Stimulated activated CD8-positive, alpha-beta memory T cell treated with anti-CD3 and anti-CD28 coated beads, Interleukin-15, amount 100 ng/mL, for 48 hours (primary cell): ENCODE measurements at places on chromosomes 4 and X.

- DNase-seq: no peak
Measured at GRCh38 chrX:52424656-52425055, 55.8 kb downstream of the XAGE2 start.

DNA sequence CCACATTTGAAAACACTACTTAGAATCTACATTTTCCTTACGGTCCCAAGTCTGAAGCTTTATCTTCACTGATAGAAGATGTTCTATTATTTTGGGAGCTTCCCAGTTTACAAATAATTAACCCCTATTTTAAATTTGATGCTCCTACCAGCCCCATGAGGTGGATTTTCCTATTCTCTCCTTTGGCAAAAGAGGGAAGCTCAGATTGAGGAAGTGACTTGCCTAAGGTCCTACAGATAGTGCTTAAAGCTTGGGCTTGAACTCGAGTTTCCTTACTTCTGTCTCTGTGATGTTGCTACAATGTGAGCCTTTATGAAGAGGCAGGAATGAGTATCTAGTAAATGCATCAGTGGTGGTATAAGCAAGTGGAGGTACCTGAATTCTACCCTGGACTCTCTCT, 27.5 kb downstream of the HEPH start:
- no peak for DNase-seq

DNA sequence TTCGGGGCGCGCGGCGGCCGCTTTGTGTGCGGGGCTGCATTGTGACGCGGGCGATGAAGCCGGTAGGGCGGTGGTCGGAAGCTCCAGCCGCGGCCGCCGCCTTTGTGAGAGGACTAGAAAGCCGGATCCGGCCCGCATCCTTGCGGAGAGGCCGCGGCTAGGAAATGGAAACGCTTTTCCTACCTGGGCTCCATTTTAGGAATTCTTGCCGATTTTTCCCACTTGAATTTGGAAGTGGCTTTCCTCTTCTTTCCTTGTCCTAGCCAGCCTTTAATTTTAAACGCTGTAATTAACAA, 708 bp downstream of the TMSB4X start:
- no peak for DNase-seq

GRCh38 chrX:149512225-149512885, 7.2 kb upstream of the IDS start:
- no peak for DNase-seq

DNA sequence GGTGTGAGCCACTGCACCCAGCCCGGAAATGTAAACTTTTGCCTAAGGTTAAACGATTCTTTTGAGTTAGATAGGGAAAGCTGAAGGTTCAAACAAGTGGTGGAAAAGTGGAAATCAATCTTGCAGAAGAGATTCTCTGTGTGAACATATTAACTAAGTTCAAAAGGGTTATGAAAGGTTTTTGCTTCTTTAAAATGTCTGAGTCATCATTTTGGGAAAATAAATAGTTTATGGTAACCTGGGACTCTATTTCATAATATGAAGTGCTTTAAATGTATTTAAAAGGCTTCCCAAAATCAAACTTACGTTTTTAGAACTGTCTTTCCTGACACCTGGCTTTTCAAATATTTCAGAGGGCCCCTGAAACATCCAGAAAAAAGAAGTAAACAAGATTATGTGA, 73.6 kb upstream of the MID1IP1 start:
- DNase-seq: no peak

- no peak for DNase-seq
Measured at GRCh38 chrX:106954041-106954440, 33.8 kb downstream of the CLDN2 start.

GRCh38 chrX:133661962-133662839, 246.9 kb upstream of the GPC4 start:
- DNase-seq: no peak

GRCh38 chr4:115740806-115741205, 627.4 kb upstream of the NDST4 start:
- no peak for DNase-seq

DNA sequence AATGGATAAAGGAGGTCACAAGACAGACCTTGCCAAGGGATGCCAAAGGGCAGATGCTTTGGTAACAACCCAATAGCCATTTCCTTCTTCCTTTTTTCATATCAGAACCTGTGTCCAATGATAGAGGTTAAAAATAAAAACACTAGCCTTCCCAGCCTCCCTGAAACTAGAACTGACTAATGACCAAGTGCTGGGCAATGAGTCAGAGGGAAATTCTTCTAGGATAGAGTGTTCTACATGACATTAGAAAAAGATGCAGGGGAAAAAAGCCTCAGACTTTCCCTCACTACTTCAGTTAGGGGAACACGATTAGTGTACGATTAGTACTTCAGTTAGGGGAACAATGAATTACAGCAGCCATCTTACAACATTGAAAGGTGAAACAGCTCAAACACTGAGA, 29.3 kb upstream of the FAM47C start:
- DNase-seq: no peak

GRCh38 chr4:125620066-125620860, 305.5 kb downstream of the FAT4 start:
- no peak for DNase-seq

GRCh38 chrX:125544856-125545255, 225.2 kb downstream of the TEX13C start:
- no peak for DNase-seq

DNA sequence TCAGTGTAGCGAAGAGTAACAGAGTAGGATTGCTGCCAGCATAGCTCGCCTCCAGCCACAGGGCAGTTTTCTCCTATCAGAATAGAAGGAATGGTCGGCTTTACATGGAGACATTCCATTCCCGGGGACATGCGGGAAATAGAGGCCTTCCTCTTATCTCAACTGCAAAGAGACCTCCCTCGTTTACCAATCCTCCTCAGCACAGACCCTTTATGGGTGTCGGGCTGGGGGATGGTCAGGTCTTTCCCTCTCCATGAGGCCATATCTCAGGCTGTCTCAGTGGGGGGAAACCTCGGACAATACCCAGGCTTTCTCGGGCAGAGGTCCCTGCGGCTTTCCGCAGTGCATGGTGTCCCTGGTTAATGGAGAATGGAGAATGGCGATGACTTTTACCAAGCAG, 285.0 kb downstream of the ASMT start:
- no peak for DNase-seq

GRCh38 chrX:147848543-147849443, 62.9 kb upstream of the FMR1 start:
- DNase-seq: no peak

GRCh38 chr4:16262188-16262587, 35.9 kb upstream of the TAPT1 start:
- DNase-seq: no peak
